Transverse colon (tissue), 4 donors: ENCODE measurements at places on chromosomes 2 and 18.

DNA sequence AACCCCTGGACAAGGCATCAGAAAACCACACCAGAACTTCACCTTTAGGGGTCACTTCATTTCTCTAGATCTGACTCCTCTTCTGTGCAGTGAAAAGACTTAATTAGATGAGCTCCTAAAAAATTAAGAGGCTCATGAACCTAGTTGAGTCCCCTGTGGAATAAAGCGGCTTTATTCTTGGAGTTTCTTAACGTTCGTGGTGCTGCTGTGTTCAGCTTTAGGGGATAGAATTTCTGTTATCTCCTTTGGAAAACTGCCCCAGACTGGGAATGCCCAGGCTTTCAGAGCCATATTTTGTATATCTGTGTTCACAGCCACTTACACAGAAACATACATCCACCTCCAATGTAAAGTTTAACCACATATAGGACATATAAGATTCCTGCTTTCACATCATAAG lies 165.8 kb downstream of the ANTXR1 start:
- no peak for DNase-seq

- no peak for DNase-seq
Observed at GRCh38 chr2:53242090-53242489, 525.5 kb upstream of the CHAC2 start.

- DNase-seq: peak; percentile 66
Observed at GRCh38 chr2:199484927-199485326, 27.2 kb upstream of the SATB2 start.

- no peak for DNase-seq
Observed at GRCh38 chr2:198478361-198478760, 674.0 kb downstream of the PLCL1 start.

DNA sequence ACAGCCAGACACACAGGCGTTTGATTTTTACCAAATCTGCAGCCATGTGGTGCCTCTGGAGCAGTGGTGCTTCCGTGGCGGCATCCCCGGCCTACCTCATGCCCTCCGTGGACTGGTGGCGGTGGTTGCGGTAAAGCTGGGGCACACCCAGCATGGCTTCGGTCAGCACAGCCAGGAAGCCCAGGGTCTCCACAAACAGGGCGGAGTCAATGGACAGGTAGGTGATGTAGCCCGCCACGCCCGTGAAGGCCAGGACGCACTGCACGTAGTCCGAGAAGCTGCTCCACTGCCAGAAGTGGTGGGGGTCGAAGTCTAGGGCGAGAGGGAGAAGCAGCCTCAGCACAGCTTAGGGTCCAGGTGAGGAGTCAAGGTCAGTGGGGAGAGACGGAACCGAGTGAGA lies 32.4 kb downstream of the SLC66A2 start:
- peak; percentile 5 for DNase-seq

GRCh38 chr2:158731386-158731785 lies 63.7 kb upstream of the DAPL1 start:
- no peak for DNase-seq

GRCh38 chr2:10817413-10817812 lies 4.8 kb upstream of the PDIA6 start:
- DNase-seq: no peak

- no peak for DNase-seq
Observed at GRCh38 chr18:46462523-46462922, 194.5 kb downstream of the LOXHD1 start.

- DNase-seq: no peak
Observed at GRCh38 chr18:74446178-74446577, 10.9 kb downstream of the DIPK1C start.

DNA sequence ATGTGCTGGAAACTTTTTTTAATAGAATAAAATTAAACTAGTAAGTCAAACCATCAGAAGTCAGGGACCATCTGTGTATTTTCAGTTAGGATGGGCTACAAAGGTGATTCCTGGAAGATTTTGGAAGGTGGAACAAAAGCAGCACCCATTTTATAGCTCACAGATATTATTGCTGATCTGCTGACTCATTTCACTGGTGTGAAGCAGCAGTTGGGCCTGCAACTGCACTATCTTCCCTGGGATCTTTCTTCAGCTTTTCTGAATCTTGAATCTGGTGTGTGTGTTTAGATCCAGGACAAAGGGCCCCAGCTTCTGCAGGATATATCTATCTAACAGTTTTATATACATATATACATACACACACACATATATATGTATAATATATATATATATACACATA lies 35.6 kb upstream of the BCL11A start:
- no peak for DNase-seq

GRCh38 chr18:21064347-21064746 lies 47.3 kb downstream of the ROCK1 start:
- no peak for DNase-seq

DNA sequence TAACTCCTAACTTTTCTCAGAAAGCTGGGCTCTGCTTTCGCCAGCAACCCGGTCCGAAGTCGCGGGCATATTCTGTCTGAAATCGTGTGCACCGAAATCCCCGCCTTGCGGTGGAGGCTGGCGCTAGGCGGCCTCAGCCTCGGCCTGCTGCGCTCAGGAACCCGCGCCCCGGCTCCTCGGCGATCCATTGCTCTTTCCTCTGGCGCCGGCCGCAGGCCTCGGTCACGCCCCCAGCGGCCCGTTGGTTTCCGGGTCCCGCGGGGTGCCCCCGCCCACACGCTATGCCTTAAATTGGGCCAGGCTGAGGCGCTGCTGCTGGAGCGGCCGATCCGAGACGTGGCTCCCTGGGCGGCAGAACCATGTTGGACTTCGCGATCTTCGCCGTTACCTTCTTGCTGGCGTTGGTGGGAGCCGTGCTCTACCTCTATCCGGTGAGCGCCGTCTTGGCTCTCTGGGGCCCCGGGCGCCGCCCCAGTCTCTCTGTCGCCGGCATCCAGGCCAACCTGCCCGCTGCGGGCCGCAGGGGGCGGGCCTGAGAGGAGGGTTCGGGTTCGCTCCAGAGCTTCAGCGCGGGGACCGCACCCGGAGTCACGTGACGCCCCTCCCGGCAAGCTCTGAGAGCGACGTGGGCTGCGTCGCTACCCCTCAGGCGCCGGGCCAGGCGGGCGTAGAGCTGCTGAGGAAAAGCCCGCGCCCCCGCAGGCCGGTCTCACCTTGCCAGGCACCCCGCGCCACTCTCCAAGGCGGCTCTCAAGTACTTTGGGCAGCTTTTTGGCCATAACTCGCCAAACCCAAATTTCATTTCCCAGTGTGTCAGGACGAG lies at the start of gene CYP20A1:
TSS of gene CYP20A1 (plus strand) at position 315 of the 823 bp plus-strand sequence. CDS start at position 360, 45 bp downstream.
- peak; percentile 97 for DNase-seq

DNA sequence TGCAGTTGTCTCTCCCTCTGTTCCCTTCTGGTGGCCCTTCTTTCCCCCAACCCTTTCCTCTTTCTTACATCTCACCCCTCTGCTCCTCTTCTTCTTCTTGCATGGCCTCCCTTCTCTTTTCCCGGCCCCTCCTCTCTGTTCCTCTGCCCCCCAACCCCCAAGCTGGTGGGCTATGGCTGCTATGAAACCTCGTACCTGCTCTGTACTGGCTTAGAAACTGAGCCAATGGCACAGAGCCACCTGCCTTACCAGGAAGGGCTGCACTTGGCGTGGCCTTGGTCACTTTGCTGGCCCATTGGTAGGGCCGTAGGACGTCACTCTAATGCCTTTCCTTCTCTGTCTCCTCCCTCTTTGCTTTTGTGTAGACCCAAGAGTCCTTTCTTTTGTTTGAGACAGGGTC lies 78.9 kb downstream of the LRRFIP1 start:
- DNase-seq: no peak

DNA sequence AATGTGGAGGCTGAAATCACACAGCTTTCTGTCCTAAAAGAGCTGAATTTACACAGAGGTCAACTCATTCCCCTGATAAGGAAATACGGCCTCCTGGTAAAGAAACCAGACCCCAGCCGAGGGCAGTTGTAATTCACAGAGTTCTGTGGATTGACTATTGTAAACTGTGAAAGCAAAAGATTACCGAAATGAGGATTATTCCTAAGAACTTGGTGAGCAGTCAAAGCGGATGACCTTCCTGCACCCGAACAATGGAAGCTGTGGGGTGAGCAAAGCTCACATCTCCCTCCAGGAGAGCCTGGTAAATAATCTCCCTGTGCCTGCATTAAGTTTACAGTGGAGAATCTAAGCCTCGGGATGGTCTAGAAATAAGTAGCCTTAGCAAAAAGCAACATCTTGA lies 138.2 kb upstream of the PXDN start:
- DNase-seq: no peak

DNA sequence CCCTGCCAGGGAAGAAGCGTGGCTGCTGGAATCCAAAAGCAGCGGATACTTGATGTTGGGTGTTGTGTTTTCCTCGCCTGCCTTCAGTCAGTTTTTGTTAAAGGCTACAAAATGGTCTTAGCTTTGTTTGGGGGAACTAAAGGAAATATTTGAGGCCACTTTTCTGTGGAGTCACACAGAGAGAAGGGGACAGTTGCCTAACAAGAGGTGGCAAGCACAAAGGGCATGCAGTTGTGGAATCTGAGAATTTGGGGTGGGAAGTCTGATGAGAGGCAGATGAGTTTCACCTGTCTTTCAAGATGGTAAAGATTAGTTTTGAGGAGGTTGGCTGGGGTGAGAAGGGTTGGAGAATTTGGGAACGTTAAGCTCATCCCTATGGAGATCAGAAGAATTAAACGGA lies 2.9 kb downstream of the MALT1 start:
- DNase-seq: no peak

DNA sequence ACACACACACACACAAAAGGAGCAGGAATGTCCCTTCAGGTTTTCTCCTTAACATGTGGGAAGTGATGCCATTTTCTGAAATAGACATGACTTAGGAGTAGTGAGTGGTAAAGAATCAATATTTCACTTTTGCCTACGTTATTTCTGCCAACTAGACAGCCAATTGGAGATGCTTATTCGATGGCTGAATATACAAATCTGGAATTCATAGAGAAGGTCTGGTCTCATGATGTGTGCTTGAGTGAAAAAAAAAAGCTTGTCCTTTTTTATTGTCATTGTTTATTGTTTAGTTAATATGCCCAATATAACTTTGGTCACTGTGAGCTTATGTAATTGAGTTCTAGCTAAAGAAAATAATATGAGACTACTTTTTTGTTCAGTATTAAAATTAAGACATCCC lies 284.3 kb downstream of the GULP1 start:
- DNase-seq: no peak

DNA sequence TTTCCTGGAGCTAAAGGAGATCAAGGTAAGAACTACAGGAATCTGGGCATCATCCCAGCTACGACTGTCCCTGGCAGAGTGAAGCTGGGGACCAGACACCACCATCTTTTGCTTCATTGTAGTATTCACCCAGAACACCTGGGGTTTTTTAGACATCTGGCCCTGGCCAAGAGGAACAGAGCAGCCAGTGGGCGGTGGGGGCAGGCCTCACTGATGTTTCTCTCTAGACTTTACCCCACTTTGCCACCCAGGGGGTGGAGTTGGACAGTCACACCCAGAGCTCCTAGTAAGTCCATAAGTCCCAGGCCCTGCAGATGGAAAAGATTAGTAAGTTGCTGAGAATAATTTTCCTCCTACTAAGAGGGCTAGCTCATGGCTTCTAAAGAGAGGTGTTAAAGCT lies 39.6 kb downstream of the MARCO start:
- DNase-seq: no peak

DNA sequence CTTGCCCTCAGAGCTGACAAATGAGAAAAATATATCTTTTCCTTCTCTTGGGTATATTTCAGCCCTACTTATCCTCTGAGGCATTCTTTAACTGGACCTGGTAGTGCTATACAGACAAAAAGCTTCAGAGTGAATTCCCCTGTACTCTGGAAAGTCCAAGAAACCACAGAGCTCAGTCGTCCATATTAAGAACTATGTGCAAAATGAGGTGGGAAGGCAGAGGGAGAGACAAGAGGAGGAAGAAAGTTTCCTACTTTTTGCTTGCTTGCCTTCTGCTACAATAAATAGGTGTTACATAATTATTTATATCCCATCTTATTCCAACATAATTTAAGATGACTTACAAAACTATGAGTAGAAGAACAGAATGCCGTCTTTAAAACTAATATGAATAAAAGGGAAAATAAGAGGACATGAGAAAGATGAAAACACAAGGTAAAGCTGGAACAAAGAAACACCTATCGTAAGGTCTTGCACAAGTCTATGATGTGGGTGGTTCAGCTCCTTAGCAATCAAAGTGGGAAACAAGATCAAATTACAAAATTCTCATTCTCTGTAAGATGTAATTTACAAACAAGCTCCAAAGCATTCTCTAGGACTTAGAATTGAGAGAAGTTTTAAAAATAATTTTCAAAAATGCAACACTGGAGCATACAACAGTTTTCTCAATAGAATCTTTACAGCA lies 97.9 kb downstream of the BAZ2B start:
- DNase-seq: no peak

GRCh38 chr2:3249476-3249962 lies 128.1 kb downstream of the EIPR1 start:
- DNase-seq: no peak

GRCh38 chr2:127661949-127662510 lies 13.3 kb downstream of the LIMS2 start:
- peak; percentile 10 for DNase-seq

DNA sequence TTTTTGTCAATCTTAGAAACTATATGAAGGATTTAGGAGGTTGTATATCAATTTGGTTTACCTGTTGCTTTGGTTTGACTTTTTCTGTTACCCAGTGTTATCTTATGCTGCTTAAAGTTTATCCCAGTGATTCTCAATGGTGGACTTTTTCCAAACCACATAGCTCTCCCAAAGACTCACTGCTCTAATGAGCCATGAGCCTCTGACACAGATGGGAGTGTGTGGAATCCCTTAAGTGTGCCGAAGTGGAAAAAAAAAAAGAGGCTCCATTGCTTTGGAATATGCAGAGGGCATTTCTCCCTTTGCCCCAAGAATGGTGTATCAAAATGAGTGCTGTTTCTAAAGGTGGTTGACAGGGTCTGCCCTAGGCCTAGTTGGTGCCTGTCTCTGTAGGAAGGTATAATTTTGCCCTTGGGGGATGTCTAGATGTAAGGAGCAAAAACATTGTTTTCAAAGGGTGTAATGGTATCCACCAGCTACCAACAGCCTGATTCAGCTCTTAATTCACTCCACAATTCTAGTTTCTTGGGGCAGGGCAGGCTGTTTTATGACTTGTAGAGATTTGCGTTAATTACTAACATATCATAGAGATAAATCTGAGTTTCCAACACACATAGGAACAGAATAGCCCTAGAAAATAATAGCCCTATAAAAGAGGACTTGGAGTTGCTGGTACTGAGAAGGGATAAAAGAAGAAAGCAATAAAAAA lies 64.3 kb upstream of the CYP26B1 start:
- DNase-seq: no peak

DNA sequence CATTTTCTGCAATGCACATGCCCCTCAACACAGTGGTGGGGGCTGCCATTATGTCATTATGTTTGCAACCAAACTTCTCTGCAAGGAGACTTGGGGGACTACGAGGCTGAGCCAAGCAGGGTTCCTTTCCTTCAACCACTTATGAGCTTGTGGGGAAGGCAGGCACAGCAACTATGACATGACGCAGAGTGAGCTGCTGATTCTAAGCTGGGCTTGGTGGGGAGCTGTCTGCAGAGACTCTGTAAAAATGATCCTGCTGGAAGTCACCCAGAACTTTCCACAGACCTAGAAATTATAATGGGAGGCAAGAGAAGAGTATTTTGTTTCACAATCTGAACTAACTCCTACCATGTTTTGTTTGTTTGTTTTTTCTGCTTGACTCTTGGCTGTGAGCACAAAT lies 55.6 kb downstream of the INPP5D start:
- DNase-seq: no peak

GRCh38 chr2:33121416-33121815 lies 174.7 kb downstream of the LTBP1 start:
- no peak for DNase-seq

- no peak for DNase-seq
Observed at GRCh38 chr2:159817283-159817682, 19.3 kb upstream of the CD302 start.

- DNase-seq: no peak
Observed at GRCh38 chr2:177464549-177464948, 72.0 kb downstream of the AGPS start.

- DNase-seq: no peak
Observed at GRCh38 chr2:166891727-166892126, 3.4 kb downstream of the XIRP2 start.
